ENCODE measurements at places on chromosomes 7 and 10.
A peak's percentile ranks its signal among the peaks of the same experiment; 100 is the strongest.

GRCh38 chr10:59898125-59898835 is 8.1 kb downstream of the CCDC6 start:
- no peak for DNase-seq

DNA sequence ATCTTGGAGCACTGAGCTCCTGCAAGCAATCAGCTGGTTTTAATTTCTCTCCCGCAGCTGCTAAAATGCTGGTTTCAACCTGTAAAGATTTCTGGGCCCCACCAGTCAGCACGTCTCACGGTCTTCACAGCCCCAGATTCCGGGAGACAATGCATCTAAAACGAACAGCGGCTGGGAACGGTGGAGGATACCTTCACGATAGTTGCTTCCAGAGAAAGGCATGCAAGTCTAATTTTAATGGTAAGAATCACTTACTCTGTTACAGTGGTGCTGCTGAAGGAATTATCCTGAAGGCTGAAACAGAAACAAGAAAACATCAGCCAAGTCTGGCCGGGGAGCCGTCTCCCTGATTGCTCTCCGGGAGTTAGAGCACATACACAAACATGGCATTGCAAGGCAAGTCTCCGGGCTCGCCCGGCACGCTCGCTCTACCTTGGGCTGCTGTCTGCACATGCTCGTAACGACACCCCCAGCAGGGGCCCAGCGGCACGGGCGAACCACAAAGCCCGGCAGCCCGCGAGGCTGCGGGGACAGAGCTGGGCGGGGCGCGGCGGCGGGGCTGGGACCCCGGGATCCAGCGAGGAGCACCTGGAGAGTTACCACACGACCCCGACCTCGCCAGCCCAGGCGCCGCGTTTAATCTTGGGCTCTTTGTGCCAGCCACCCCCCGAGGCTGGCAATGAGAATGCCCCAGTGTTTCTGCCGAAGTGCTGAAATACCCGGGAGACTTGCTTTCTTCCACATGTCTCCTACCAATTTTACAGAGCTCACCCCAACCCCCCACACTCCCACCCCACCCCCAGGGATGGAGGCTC is at the start of gene FAM13C:
FAM13C (minus strand) TSS at position 406 of the 815 bp plus-strand sequence; CDS start at position 317, 89 bp downstream.
- DNase-seq = no peak

DNA sequence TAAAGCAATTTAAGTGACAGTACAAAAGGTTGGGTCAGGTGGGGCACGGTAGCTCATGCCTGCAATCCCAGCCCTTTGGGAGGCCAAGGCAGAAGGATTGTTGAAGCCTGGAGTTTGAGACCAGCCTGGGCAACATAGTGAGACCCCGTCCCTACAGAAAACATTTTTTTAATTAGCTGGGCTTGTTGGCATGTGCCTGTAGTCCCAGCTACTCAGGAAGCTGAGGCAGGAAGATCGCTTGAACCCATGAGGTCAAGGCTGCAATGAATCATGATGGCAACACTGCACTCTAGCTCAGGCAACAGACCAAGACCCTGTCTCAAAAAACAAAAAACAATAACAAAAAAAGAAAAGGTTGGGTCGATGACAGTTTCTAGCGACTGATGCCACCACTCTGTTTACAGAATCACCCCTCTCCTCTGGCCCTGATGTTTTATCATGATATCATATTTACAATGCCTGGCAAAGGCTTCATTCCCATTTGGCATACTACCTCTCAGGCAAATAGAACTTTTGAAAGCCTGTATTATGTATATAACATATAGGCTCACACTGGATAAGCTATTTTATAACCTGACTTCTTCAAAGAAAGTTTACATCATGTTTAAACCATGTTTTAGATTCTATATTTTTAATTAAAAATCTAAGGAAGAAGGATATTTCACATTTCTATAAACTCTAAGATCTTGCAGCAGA is 558 bp upstream of the ABCC2 start:
- no peak for DNase-seq

GRCh38 chr10:34589275-34589674 is 225.8 kb downstream of the PARD3 start:
- DNase-seq = no peak

DNA sequence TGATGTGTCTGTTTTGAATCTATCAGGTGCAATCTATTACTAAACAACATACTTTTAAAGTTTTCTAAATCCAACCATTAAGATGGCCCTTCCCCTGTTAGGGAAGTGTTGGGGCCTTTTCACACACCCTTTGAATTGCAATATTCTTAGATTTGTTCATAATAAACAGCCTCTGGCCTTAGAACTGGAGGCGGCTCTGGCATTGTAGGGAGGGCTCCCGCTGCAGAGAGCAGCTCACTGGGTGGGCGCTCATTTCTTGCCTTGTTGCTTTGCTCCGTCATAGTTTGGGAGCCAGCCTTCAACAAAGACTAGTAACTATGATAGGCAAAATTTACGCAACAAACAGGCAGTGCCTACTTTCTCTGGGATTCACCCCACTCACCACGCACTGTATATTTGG is 4.2 kb upstream of the HOXA10 start:
- DNase-seq = no peak

DNA sequence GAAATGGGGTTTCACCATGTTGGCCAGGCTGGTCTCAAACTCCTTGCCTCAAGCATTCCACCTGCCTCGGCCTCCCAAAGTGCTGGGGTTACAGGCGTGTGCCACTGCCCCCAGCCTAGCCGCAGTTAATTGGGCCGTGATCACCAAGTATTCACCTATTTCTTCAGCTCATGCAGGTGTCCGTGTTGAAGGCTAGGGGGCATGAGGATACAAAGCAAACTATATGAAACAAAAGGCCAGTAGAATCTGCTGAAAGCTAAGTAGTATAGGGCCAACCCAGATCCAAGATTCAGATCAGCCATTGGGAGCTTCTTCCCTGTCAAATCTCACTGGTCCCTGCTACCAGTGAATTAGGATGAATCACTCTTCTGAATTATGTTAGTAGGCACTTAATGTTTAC is 73.4 kb downstream of the LRRC4 start:
- no peak for DNase-seq

DNA sequence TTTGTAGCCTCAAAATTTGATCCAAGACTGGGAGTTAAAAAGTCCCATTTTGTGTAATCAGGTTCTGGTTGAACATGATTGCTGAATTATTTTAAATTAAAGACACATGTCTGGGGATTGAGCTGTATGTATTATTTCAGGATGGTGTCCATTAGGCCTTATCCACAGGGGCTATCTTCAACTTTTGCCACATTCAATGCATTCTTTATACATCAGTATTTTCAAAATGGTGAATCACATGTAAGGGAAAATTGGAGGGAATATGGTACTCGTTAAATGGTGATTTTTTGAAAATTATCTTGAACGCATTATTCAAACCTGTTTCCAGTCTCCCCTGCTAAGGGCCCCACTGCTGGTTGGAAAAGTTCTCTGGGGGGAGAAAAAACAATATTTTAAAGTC is 367.7 kb upstream of the NPVF start:
- DNase-seq = no peak

DNA sequence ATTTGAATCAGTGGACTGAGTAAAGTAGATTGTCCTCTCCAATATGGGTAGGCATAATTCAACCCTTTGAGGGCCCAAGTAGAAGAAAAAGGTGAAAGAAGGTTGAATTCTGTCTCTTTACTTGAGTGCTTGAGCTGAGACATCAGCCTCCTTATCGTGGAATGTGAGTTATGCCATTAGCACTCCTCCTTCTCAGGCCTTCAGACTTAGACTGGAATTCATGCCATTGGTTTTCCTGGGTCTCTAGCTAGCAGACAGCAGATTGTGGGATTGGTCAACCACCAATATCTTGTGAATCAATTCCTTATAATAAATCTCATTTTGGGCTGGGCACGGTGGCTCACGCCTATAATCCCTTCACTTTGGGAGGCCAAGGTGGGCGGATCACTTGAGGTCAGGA is 89.2 kb downstream of the CUL2 start:
- no peak for DNase-seq

- no peak for DNase-seq
Observed at GRCh38 chr10:78937800-78938694, 130.7 kb upstream of the ZMIZ1 start.

DNA sequence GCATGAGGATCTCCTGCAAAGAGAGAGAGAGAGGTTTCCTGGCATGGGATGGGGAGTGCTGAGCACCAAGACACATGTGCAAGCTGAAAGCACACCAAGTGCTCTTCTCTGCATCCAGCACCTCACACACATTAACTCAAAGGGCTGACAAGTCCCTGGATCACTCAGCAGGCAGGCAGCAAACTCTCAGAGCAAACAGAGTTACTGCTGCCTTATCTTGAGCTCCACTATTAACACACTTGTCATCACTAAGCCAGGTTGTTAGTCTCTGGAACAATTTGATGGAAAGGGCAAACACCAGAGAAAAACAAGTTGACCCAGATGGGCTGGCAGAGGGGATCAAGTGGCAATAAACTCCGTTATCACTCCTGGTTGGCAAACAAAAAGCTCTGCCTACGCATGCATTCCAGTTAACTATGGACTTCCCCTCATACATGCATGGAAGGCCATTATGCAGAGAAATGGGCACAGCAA is 349.9 kb downstream of the KCNMA1 start:
- DNase-seq = no peak

GRCh38 chr10:86813101-86813500 is 56.7 kb downstream of the BMPR1A start:
- no peak for DNase-seq

DNA sequence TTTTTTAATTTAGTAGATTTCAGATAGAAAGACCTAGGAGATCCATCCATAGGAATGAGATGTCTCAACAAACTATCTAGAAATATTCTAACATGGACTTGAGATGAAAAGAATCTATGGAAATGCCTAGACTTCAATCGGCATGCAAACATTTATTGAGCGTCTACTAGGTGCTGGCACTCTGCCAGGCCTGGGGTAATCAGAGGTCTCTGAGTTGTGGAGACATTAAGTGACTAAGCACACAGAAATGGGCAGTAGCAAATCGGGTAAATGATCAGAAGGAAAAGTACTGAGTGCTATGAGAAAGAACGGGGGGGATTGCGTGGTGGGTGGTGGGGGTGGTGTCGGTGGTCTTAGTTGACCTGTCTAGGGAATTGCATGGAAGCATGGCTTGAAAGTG is 466.6 kb downstream of the GALNT17 start:
- DNase-seq = no peak

GRCh38 chr7:66535414-66536329 is 93.0 kb upstream of the KCTD7 start:
- DNase-seq = no peak

DNA sequence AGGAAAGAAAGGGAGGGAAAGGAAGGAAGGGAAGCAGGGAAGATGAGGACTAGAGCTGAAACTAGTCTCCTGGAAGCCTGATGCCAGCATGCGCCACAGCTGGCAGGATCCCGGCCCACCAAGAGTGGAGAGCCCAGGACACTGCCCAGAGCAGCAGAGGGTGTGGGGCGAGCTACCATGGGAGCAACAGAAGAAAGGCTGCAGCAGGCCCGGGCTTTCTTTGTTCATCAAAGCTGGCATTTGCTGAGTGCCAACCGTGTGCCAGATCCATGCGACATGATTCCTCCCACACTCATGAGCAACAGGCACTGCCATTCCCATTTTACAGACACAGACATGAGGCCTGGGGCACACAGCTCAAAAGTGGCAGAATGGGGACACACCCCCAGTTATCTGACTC is 68.9 kb downstream of the FAM53B start:
- no peak for DNase-seq

- no peak for DNase-seq
Observed at GRCh38 chr7:43463401-43463980, 119.4 kb upstream of the STK17A start.

DNA sequence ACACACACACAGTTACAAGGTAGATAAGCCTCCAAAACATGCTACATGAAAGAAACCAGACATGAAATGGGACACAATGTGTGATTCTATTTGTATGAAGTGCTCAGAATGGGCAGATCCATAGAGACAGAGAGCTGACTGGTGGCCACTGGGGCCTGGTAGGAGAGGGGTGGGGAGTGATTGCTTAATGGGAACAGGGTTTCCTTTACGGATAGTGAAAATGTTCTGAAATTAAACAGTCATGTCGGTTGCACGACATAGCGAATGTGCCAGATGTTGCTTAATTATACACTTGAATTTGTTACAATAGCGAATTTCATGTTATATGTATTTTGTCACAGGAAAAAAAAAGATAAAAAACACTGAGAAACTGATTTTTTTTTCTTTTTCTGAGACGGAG is 122.3 kb downstream of the SPDYE5 start:
- no peak for DNase-seq

DNA sequence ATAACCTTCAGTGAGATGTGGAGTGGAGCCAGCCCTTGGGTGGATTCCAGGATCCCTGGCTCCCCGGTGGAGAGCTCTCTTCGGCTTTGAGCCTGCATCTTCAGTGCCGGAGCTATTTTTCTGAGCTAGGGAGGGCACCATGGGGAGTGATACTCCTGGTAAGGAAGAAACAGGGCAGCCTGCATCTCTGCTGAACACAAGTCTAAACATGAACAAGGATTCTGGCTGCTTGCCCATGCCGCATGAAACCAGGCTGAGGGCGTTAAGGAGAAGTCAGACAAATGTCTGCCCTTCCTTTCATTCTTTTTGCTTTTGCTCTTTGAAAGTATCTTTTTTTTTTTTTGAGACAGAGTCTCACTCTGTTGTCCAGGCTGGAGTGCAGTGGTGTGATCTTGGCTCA is 60.4 kb downstream of the EVX1 start:
- DNase-seq = no peak

DNA sequence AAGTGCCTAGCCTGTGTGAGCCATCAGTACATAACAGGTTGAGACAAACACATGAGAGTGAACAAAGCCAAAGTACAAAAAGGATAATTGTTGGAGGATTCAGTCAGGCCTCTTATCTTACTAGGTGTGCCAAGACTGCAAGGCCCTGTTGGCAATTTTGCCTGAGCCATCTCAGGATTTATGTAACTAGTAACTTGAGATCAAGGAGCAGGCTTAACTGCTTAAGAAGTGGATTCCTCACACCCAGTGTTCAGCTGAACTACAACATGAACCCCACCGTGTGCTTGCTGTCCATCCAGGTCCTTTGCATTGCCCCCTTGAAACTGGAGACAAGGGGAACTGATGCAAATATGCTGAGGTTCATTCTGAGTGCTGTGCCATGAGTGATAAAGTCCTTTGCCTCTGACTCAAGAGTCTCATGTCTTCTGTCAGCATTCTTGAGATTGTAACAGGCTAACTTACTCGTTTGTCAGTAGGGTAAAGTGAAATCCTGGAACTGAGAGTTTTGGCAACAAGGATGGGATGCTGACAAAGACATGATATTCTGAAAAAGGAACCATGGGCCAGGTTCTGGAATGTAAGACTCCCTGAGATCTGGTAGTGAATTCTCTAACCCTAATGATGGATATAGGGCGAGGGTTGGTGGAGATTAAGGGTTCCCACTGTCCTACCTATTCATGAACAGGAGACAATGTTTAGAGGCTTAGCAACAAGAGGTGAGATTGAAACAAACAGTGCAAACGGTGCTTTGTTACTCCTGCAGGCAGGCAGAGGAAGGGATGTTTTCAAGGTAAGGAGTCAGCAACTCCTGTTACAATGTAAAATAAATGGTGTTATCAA is 44.1 kb upstream of the GATAD1 start:
- no peak for DNase-seq

DNA sequence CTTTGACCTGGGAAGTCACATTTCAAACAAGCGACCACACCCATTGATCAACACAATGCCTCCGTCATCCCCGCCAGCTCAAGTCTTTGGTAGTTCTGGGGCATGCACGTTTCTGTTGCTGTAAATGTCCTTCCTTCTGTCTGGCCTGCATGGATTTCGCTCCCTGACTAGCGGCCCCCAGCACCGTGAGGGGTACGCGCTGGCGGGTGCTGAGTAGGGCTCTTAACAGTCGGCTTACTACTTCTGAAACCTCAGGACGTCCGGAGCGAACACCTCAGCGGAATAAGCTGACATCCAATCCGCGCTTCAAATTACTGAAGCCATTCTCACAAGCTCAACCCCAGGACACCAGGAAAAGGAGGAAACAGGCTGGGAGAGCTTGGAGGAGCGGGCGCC is 505 bp downstream of the NUDCD3 start:
- DNase-seq = peak; percentile 64
